ENCODE measurements at places on chromosomes 2 and 18. TPM values are rescaled to one million over a fixed set of nuclear protein-coding genes. Genes with fewer than 3 reads are reported as not detected.

DNA sequence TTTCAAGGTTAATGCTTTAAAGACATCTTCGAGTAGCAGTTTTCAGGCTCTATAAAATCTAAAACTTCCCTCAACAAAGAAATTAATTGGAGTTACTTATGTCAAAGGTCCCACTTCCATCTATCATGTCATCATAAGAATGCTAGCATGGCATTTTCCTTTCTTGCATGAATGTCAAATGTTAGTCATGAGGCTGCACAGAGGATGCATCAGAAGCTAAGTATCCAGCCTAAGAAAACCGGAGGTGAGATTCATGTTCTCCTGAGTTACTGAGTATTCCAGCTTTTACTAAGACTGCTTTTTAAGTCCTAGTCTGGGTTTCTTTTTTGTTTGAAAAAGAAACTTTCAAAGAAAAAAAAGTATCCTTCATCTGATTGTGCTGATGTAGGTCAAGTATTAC lies 130.6 kb upstream of the CDH19 start:
- no peak for DNase-seq

GRCh38 chr2:202564226-202564625 lies 70.5 kb upstream of the FAM117B start:
- no peak for DNase-seq

GRCh38 chr2:74089816-74090745 lies 57.6 kb downstream of the BOLA3 start:
- no peak for DNase-seq

DNA sequence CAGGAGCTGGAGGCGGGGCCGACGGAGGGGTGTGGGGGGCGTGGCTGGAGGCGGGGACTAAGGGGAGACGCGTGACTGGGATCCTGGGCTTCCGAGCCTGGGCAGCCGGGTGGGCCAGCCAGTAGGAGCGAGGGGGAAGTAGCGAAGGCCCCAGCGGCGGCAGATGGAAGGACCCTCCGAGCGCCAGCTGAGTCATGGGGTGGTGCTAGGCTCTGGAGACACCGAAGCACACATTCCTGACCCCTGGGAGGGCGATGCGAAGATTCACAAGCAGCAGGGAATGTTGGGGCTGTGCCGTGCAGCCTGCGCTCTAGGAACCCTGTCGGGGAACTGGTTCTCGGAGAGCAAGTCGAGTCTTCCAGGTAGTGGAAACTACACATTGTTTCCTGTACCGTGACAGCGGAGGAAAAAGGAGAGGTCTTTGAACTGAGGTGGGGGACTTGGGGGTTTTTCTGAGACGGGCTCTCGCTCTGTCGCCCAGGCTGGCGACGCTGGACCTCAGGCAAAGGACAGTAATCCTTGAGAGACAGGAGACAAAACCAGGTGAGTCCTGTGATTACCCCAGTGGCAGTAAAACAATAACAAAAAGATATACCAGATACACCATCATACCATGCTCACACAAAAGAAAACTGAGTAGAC lies 650 bp upstream of the AFG3L2 start:
- no peak for DNase-seq

GRCh38 chr2:21930226-21930625 lies 806.5 kb downstream of the TDRD15 start:
- no peak for DNase-seq

- no peak for DNase-seq
Measured at GRCh38 chr2:77147153-77147552, 375.0 kb downstream of the LRRTM4 start.

DNA sequence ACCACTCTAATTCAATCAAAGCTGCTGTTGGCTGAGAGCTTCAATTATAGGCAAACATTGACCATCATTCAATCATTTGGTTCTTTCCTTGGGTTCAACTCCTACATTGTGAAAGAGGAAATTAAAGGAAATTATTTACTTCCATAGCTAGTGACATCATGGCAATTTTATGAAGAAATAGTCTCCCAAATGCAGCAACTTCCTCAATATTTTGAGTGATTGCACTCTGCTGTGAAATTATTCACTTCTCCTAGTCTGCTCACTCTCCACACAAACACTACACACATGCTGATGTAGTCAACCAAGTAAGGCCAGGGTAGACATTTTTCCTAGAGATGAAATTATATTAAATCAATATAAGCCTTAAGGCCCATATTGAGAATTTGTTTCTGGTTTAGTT lies 86.7 kb upstream of the NCKAP5 start:
- DNase-seq: no peak

DNA sequence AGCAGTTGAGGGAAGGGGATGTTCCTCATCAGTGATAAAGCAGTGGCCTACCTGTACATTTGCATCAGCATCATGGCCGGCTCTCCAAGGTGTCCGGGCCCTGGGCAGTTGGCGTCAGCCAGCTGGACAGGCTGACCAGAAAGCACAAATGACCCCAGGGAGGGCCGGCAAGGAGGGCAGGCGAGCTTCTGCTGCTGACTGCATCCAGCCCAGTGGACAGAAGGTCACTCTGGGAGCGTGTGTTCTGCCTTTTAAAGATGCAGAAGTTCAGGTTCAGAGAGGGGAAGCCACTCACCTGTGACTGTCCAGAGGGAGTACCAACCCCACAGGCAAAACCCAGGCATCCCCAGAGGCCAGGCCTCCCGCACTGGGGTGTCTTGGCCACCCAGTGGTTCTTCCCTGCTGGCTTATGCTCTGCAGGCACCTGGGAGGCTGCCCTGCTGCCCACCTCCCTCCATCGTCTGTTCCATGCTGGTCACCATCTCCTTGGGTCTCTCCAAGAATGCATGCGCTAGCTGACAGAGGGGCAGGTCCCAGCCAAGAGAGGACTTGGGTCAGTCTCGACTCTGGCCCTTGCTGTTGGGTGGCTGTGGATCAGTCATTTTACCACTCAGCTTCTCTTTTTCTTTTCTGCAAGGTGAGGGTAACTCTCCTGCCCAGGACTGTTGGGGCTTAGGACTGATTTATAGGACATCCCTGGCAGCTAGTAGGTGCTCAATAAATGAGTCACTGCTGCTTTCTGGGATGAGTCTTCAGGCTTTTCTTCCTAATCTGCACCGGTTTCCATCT lies 89.9 kb downstream of the INHBB start:
- DNase-seq: no peak

DNA sequence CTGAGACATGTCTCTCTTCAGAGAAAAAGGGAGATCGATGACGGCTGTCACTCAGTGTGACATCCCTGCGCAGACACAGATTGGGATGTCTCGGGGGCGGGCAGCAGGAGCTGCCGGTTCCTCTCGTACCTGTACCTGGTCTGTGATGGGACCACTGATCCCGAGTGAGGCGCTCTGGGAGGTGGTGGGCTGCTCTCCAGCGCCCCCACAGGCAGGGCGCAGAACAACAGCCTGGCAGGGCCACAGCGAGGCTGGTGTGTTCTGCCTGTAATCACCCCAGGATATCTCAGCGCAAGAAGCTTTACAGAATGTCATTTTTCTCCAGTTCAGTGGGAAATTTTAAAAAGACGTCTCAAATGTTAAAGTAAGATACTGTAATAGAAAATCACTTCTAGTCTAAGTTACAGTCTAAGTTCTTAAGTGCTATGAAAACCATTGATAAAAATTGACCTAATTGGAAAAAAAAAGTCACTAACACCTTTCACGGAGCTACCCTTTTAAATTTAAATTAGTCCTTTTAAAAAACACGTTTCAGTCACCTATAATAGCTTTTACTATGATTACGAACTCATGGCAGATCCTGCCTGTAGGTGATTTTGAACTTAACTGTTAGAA lies 189.8 kb downstream of the SNTG2 start:
- no peak for DNase-seq

GRCh38 chr2:152042636-152043615 lies 55.9 kb downstream of the CACNB4 start:
- no peak for DNase-seq

- DNase-seq: no peak
Measured at GRCh38 chr2:188869550-188869949, 104.6 kb upstream of the COL3A1 start.

DNA sequence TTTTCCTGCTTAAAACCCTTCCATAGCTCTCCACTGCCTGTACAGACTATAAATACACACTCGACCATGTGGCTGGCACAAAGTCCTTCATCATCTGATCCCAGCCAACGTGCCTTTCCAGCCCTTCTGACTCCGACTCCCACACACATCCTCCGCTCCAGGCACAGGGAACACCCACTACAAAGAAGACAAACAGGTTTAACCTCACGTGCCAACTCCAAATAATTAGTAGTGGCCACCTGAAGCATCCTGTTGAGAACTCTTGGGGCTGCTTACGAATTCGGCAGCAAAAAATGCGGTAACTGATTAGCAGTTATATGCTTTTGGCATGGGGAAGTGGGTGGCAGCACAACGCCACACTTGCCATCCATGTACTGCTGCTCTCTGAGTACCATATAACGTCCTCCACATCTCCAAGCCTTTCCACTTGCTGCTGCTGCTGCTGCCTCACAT lies 12.1 kb downstream of the SPIRE1 start:
- DNase-seq: peak; percentile 53

DNA sequence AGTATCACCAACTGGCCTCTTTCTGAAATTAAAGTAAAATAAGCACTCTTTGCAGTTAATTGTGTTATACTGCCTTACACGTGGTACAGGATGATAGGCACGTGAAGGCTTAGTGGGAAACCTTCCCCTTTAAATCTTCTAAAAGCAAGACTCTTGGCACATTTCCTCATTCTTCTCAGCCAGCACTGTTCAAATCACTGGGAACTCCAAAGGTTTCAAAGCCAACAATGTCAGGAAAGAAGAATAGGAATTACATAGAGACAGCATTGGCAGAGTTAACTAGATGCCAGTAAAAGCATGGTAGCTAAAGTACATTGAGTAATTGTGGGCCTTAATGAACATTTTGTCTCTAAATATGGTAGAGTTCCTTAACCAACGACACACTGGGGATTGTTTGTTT lies 96.4 kb downstream of the DTNA start:
- DNase-seq: no peak

DNA sequence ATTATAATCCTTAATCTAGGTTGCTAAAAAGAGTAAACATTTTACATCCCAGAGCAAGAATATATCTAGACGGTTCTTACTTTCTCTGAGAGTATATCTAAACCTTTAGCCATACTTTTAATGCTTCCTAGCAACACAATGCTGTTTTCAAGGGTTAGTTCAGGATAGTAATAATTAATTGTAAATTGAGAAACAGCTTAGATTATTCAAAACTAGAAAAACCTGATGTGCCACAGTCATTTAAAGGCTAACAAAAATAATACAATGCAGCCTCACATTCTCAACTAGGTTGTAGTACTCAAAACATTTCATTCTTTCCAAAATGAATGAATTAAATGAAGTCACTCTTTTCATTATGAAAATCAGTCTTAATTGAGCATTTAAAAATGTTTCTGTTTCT lies 103.2 kb upstream of the OTX1 start:
- no peak for DNase-seq

DNA sequence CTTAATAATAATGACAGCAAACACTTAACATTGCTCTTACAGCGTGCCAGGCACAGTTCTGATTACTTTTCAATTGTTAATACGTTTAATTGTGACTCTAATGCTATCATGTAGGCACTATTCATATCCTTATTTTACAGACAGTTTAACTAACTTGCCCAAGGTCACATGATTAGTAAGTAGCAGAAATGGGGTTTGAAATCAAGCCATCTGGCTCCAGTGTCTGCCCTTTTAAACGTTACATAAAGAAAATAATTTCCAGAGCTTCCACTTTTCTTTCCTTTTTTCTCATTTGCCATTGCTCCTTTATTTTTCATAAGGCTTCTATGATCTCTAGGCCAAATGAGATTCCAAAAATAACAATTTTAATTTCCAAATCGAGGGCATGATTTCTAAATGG lies 50.6 kb upstream of the IKZF2 start:
- no peak for DNase-seq

- DNase-seq: no peak
Measured at GRCh38 chr2:39772812-39773152, 6.3 kb downstream of the THUMPD2 start.

GRCh38 chr2:239577935-239578334 lies 177.1 kb upstream of the HDAC4 start:
- DNase-seq: no peak

- no peak for DNase-seq
Measured at GRCh38 chr18:1094409-1094808, 189.7 kb downstream of the ADCYAP1 start.

DNA sequence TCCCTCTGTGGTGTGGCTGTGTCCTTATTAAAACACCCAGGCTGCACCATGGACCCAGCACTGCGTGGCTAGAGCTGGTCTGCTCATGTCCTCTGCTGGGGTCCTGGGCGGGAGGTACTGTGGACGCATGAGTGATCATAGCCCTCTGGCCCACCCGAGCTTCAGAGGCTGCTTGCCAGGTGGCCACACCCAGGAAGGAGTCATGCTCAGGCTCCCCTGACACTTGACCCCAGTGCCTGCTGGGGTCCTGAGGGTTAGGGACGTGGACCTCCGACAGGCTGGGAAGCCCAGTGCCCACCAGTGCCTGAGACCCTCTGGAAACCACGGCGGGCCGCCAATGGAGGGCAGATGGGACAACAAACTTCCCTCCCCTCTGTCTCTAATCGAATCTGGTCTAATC lies 66.3 kb upstream of the HS6ST1 start:
- DNase-seq: no peak

- DNase-seq: no peak
Measured at GRCh38 chr2:145740302-145740701, 1220.4 kb upstream of the ZEB2 start.

GRCh38 chr2:176165370-176166050 lies 8.4 kb downstream of the HOXD3 start:
- no peak for DNase-seq

GRCh38 chr2:108934583-108935245 lies 54.3 kb downstream of the EDAR start:
- no peak for DNase-seq

DNA sequence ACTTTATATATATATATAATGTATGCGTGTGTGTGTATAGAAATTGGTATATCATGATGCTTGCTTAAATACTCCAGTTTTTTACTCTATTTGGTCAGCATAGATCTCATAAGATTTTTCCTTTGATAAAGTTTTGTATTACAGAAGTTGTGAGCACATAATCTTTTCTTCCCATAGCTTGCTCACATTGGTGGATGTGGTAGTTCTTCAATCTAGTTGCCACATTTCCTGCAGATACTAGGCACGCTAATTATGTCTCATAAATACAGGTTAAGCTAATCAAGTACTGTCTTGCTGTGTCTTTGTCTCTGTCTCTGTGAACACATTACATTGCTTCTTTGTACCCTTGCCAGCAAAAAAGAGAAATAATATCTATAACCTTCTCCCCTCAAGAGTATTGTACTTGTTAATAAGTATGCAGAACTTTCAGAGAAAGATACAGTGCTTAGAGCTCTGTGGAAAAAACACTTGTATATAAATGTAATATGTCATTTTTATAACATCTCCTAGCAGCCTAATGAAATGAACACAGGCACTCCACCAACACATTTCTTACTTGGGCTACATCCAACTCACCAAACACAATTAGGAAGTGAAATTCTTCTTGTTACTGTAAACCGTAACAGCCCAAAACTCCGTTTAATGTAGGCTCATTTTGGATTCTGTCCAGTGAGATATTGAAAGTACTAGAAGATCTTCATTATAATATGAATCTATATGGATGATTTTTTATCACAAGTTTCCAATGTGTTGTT lies 306.7 kb upstream of the SLC8A1 start:
- DNase-seq: no peak

REG3G gene
- total RNA-seq: not detected

IL36B gene
- total RNA-seq: not detected

CIB4 gene
- total RNA-seq: not detected

PAX8 gene
- under 0.01 TPM for total RNA-seq

ACOXL gene
- not detected for total RNA-seq

SCTR gene
- total RNA-seq: not detected

FIGN gene
- 13.9 TPM for total RNA-seq

CD302 gene
- total RNA-seq: 61.0 TPM

GAL3ST2 gene
- not detected for total RNA-seq

GAD1 gene
- 0.15 TPM for total RNA-seq

NT5C1B gene
- not detected for total RNA-seq

RAB27B gene
- total RNA-seq: 1.1 TPM

C2orf66 gene
- not detected for total RNA-seq

All from breast epithelium (tissue), 4 donors.